ENCODE measurements at places on chromosomes 7 and 10.

DNA sequence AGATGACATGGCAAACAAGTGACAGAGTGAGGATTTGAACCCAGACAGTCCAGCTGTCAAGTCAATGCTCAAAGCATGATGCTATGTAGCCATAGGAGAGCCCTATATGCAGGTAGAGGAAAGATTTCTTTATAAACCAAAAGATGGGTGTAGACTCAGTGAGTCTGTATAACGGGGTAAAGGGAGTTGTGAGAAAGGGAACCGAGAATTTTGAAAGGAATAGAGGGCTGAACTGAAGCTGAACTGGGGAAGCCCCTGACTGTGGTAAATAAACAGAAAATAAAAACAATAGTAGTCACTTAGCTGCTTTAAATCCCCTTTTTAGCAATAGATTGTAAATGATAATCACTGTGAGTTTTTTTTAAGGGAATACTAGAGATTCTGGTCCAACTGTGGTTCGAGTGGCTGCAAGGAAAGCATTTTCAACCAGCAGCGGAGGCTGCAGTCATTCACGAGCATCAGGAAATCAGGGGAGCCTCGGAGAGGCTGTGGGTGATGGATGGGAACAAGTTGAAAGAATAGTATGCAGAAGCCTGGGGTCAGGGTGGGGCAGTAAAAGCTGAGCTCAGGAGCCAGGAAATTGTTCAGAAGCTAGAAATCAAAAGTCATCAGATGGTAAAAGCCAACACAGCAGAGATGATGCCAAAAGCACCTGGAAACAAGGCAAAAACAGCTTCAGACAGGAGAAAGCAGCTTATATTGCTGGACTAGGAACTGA lies 393.5 kb downstream of the GFRA1 start:
- DNase-seq = no peak

DNA sequence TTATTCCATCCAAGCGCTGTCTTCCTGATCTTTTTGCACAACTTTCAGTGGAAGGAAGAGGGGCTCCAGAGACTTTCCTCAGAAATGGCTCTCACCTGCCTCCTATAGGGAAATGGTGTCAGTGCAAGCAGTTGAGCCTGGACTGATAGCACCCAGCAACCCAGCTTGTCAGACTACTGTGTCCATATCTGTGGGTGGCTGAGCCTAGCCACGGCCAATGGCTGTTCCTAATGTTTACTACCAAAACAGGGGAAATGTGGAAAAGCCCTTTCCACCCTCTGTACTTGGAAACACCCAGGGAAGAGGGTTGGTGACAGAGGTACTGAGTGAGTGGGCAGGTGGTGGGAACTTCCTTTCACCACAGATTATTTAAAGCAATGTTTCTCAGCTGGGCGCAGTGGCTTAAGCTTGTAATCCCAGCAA lies 4.3 kb upstream of the YKT6 start:
- no peak for DNase-seq

GRCh38 chr7:116912269-116912909 lies 40.9 kb upstream of the ST7 start:
- no peak for DNase-seq

DNA sequence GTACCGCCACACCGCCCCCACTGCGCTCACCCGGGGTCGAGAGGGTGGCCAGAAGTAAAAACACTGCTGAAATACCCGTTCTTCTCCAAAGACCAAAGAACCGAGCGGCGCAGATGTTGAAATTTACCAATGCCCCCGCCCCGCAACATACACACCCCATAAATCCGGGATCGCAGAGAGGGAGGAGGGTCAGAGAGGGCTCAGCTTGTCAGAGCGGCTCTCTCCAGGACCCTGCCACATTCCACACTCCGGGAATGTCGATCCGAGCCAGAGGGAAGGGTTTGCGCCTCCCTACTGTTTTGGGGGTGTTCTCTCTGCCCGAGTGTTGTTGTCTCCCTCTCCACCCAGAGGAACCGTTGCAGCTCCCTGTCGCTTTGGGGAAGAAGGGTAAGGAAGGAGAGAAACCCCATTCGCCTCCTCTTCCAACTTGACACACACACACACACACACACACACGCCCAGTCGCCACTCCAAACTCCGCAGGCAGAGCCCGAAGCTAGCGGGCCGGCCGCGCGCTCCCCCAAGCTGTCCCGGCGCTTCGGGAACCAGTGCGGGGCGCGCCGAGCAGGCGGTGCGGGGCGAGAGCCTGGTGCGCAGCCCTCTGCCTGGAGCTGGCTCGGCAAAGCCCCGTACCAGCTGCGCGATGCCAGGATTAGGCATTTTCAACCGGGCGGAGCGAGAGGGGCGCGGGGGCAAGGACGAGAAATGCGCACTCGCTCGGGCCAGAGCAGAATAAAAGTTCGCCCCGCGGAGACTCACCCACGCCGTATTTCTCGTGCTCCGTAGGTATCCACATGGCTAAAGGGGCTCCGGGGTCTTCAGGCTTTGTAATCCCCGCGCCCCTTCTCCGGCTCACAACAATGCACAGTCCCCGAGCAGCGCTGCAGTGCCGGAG lies 609 bp downstream of the DOCK4 start:
- no peak for DNase-seq

DNA sequence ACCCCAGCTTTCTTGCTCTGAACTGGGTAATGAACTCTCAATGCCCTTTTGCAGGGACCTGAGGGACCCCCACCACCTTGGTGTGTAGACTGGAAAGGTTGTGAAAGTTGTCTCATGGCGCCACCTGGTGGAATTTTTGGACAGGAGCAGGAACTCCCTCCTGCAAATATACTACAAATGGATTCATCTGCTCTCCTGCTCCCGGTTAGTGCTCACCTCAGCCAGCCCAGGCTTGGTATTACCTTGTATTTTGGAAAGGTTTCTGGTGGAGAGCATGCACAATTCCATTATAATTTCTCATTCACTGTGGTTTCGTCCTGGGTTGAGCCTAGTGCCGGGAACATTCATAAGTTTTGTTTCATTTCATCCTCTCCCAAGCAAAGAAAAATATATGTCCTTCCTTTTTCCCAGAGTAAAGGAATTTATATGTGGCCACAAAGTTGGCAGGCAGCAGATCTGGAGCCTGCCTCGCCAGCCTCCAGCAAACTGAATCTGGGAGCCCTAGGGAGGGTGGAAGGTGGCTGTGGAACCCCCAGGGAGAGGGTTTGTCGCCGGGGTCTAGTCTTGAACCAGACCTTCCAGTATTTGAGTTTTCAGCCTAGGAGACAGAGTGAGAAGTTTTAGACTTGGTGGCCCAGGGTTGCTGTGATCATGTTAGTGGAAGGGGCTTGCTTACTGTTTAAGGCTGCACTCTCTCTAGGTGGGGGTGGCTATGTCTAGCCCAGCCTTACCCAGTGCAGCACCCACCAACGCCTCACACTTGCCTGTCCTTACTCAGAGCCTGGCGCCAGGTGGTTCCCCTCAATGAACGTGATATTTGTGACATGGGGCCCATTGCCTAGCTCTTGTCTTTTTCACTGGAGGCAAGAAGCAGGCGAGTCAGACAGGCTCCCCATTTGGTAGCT lies 9.5 kb downstream of the FAM241B start:
- peak; percentile 18 for DNase-seq

DNA sequence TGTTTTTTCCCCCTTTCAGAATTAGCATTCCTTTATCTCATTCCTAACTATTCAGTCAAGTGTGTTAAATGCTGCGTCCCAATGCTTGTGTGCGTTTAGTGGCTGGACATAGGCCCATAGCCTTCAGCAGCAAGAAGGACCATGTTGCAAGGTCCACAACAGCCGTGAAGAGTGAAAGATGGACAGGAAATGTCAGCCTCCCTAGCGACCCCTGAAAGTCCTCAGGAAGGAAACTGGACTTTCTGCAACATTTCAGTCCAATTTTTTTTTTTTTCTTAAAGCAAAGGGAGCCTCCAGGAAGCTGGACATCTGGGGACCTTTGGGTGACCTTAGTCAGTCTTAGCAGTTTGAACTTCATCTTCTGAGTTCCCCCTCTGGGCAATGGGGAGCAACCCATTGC lies 550.7 kb upstream of the MGMT start:
- no peak for DNase-seq

DNA sequence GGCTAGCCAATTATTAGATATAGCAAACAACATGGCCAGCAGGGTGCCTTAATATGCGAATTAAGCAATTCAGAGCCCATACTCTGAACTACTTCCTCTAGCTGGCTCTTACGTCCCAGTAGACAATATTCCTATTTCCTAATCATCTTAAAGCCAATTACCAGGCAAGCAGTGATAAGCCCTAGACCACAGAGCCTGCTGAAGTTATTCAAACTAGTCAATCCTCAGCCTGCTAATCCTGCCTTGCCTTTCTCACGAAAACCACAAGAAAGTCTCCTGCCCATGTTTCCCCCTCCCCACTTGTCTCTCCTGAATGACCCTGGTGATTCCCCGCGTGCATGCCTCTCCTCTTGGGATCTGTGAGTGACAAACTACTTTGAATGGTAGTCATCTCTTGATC lies 86.8 kb upstream of the CACNA2D1 start:
- no peak for DNase-seq

DNA sequence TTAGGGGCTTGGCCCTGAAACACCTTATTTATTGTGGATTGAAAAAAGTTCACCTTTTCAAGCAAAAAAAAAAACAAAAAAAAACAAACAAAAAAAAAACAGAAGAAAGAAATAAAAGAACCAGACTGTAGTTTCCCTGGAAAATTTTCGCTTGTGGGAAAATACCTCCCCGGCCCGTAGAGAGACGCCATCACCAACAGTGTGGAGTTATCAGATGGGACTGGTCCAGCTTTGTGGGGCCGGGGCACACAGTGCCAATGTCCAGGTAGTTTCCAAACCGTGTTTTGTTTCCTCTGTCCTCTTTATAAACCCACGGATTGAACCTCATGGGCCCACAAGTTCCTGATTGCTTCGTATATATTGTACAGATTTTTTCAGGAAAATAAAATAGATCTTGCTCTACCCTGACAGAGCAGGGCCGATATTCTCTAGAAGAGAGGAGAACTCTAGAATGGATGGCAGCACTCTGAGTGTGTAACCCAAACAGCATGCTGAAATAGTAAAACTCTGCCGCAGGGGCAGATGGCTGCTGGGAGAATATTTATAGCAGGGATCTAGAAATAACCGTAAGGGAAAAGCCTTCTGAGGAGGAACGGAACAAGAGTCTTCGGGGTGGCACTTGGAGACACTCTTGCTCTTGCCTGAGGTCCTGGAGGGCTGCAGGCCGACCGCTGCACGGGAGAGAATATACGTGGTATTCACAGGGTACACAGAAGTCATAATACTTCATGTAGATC lies 241.0 kb downstream of the FRMD4A start:
- no peak for DNase-seq

GRCh38 chr10:121710207-121710606 lies 112.0 kb upstream of the FGFR2 start:
- no peak for DNase-seq

All from GM04504 (cell line).